ENCODE measurements at places on chromosomes 4 and X.
A peak's percentile ranks its signal among the peaks of the same experiment; 100 is the strongest.

- no peak for DNase-seq
Measured at GRCh38 chrX:7261672-7262332, 113.8 kb upstream of the PUDP start.

GRCh38 chr4:67550857-67551256 is 5.6 kb upstream of the CENPC start:
- DNase-seq: no peak

GRCh38 chrX:107935200-107935599 is 47.0 kb downstream of the TEX13B start:
- no peak for DNase-seq

DNA sequence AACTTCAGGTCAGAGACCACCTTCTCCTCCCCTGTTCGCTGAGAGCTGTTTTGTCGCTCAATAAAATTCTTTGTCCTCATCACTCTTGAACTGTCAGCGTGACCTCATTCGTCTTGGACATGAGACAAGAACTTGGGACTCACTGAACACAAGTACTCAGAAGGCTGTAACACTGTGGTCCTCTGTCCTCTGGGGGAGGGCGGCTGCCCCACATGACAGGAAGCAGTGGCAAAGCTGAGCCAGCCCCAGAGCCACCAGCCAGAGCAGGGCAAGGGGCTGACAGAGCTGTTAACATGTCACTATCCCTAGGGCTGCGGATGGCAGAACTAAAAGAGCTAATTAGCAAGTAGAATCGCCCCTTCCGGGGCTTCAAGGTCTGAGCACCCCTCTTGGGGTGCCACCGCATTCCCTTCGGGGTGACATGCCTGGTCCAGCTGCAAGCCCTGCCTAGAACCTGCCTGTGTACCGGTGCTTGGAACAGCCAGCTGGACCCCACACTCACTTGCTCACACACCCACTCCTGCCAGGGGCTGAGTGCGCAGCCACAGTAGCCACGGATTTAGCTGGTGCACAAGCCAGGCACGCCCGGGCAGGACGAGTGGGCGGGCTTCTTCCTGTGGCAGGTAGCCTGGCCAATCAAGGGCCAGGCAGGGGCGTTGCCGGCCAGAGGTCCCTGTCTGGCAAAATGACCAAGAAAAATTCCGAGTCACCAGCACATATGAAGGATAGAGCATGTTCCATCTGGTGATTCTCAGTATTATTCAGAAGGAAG is 648.6 kb upstream of the AGA start:
- DNase-seq: no peak

- DNase-seq: no peak
Measured at GRCh38 chr4:86730310-86730709, 118.9 kb downstream of the SLC10A6 start.

GRCh38 chrX:14030174-14030530 is 460 bp upstream of the GEMIN8 start:
- peak; percentile 1 for DNase-seq

DNA sequence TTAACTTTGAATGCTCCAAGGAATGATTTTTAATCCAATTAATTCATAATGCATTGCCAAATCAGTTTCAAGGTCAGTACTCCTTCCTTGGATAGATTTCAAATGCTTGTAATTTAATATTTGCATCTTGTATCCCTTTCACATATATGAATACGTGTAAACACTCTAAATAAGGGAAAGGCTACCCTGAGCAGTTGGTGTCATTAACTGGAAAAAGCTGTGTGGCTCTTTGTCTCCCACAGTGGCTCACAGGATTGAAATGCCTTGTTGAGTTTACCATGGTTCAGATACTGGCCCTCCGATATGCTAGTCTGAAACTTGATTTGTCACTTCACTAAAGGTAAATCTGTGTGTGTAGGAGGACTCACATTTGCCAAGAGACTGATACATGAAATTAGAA is 16.7 kb upstream of the ACOT9 start:
- no peak for DNase-seq

- no peak for DNase-seq
Measured at GRCh38 chr4:123896446-123897071, 500.0 kb downstream of the SPRY1 start.

Measured in CD4-positive, alpha-beta T cell treated with Interleukin-2 at 100 ng/mL for 4 hours (primary cell).